ENCODE measurements at places on chromosomes 11 and 22.

GRCh38 chr11:76856106-76856505, 4.6 kb upstream of the ACER3 start:
- DNase-seq, result no peak

DNA sequence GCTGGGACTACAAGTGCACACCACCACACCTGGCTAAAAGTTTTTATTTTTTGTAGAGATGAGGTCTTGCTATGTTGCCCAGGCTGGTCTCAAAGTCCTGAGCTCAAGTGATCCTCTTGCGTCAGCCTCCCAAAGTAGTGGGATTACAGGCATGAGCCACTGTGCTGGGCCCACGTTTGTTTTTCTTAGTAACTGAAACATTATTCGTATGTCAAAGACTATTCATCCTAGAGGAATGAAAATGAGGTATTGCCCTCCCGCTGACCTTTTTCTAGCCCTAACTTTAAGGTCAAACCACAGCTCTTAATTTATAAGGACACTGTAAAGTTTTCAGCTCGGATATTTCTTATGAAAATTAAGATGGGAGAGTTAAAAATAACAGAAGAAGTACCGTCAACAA, 33.2 kb upstream of the PAX6 start:
- DNase-seq, result no peak

DNA sequence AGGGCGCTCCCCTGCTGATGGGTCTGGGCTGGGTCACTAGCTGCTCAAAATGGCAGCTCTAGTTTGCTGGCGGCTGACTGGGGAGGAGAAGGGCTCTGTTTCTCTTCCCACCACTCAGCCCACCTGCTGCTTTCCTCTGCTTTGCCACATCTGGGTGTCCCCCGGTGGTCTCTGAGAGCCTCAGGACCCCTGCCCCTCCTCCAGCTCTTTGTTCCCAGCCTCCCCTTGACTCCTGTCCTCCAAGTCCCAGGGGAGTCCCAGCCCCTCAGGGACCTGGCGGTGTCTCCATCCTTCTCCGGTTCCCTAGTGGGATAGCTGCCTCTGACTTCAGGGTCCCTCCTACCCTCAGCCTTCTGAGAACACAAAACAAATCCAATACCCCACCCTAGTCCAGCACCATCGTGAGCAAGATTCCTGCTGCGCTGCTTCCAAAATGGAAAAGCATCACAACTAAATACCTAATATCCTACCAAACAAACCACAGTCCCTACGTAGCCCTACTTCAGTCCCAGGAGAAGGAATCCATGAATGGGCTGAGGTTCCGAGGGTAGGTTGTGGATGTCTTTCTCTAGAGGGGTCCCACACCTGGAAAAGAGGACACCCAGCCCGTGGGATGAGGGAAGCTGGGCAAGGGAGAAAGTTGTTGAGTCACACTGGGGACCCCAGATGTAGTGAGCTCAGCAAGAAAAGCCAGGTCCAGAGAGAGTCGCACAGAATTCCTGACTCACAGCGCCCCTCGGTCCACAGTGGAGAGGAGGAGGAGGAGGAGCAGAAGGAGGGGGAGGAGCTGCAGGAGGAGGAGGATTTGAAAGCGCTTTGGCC, 45.0 kb upstream of the NNMT start:
- no peak for DNase-seq

DNA sequence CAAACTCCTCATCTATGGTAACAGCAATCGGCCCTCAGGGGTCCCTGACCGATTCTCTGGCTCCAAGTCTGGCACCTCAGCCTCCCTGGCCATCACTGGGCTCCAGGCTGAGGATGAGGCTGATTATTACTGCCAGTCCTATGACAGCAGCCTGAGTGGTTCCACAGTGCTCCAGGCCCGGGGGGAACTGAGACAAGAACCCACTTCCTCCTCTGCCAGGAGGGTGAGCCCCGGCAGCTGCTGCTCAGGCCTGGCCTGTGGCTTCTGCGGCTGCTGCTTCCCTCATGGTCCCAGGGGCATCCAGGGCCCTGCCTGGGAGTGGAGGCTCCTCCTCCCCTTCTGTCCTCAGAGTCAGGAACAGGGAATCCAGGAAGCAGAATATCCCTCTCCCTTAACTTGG, 98.4 kb downstream of the ZNF280B start:
- no peak for DNase-seq

DNA sequence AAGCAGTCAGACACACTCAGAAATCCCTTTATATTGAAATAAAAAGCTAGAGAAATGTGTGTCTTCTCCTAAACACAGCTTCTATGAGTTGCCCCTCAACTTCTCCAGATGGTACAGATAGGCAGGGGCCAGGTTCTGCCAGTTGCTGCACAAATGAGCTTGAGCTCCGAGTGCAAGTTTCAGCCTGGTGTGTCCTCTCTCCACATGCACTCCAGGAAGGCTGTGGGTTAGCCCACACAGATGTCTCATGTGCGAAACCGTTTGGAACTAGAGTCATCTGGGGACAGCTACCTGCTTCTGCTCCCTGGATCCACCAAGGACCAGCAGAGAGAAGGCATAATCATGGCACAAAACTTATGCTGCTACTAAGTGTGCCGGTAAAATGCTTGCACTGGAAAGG, 812.6 kb downstream of the OPCML start:
- DNase-seq, result no peak

GRCh38 chr11:105603156-105603555, 6.7 kb upstream of the GRIA4 start:
- DNase-seq, result no peak

GRCh38 chr22:21876486-21877176, 9.2 kb upstream of the MAPK1 start:
- no peak for DNase-seq

GRCh38 chr11:14107050-14107430, 144.5 kb downstream of the SPON1 start:
- DNase-seq, result no peak

DNA sequence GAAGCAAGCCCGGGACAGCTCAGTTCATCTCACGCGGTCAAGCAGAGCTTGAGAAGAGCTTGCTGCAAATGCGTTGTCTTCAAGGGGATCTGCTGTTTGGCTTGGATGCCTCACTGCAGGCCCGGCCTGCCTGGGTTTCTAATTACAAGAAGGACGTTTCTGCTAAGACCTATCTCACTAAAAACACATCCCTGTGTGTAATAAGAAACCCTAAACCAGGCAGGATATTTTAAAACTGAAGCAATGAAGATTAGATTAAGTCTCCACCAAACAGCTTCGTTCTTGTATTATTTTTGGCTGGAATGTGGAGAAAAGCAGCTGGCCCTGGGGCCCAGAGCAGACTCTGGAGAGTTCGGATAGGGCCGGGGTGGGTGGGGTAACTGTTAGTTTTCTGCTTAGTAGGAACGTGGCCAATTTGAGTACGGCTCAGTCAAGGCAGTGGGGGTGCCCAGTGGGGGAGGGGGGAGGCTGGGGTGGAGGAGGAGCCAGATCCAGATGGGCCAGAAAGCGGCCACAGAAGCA, 6.0 kb downstream of the PKNOX2 start:
- DNase-seq, result no peak

- no peak for DNase-seq
Observed at GRCh38 chr11:64803846-64804345, 882 bp upstream of the MAP4K2 start.

DNA sequence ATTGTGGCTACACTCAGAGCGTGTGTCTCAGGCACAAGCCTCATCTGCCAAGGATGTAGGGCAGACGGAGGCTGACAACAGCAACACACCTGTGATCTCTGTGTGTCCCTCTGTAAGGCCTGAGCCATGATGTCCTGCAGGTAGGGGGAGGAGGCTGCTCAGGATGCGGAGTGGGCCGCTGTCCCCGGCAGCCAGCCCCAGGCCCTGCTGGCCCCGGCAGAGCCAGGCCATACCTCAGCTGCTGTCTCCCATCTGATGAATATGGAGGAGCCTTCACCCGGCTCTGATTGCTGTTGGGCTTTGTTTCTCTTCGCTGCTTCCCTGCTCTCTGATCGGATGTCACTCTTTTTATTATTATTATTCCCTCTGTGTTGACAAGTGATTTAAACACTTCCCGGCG, 83.6 kb upstream of the NCAM1 start:
- DNase-seq, result no peak

DNA sequence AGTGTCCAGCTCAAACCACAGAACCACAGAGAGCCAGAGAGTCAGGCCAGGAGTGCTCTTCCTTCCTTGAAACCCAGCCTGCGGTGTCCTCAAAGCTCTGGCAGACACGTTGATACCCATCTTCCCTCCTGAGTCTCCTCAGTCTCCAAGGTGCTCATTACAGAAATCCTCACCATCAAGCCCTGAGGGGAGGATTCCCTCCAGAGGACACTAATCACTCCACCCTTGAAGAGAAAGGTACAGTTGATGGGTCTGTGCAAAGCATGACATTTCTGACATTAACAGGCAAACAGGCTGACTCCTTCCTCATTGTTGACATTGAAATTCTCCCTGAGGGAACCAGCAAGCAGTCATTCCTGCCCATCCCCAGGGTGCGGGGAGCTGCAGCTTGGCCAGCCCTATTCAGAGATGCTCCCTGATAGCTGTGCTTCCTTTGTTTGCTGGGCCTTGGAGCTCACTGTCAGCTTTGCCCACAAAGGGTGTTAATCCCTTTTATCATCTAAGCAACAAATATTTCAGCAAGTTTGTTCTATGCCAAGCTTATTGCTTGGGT, 101.7 kb upstream of the CSNK2A3 start:
- DNase-seq, result no peak

GRCh38 chr22:40183029-40183581, 5.4 kb downstream of the TNRC6B start:
- DNase-seq, result no peak

- DNase-seq, result no peak
Observed at GRCh38 chr11:47616726-47617416, 22.7 kb upstream of the C1QTNF4 start.

GRCh38 chr11:62472063-62472884, 53.4 kb downstream of the SCGB1A1 start:
- DNase-seq, result no peak

DNA sequence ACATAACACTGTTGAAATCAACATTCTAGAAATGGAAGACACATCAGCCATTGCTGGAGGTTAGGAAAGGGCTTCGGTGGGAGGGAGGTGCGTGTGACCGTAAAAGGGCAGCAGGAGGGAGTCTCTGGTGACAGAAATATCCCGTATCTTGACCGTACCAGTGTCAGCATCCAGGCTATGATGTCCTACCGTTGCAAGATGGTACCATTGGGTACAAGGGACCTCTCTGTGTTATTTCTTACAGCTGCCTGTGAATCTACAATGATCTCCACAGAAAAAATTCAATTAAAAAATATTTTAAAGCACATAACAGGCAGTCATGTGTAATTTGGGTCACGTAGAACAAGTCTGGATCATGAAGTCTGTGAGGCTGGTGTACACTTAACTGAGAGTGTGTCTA, 27.4 kb upstream of the SEPTIN5 start:
- no peak for DNase-seq

DNA sequence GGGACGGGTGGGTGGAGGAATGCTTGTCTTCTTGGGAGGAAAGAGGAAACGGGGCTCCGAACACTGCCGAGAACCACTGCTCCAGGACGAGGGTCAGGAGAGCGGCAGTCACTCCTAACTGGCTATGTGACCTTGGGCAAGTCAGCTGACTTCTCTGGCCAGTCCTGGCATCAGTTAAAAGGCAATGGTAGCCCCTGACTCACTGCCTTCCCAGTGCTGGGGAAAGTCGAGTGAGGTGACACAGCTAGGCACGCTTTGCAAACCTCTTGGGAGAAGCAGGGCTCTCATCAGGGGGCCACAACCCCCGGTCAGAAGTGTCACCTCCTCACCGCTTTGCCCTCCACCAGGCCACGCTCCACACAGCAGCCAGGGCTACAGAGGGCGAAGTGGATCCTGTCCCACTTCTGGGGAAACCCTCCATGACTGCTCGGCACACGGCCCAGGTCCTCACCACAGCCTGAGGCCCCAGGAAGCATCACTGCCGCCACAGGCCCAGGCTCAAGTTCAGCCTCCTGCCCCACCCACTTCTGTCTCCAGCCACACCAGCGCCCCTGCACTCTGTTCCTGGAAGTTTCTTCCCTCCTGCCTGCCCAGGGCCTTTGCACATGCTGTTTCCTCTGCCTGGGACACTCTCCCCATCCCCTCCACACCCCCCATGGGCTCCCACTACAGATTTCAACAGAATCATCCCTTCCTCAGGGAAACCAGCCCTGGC, 16.3 kb downstream of the IL2RB start:
- DNase-seq, result no peak

DNA sequence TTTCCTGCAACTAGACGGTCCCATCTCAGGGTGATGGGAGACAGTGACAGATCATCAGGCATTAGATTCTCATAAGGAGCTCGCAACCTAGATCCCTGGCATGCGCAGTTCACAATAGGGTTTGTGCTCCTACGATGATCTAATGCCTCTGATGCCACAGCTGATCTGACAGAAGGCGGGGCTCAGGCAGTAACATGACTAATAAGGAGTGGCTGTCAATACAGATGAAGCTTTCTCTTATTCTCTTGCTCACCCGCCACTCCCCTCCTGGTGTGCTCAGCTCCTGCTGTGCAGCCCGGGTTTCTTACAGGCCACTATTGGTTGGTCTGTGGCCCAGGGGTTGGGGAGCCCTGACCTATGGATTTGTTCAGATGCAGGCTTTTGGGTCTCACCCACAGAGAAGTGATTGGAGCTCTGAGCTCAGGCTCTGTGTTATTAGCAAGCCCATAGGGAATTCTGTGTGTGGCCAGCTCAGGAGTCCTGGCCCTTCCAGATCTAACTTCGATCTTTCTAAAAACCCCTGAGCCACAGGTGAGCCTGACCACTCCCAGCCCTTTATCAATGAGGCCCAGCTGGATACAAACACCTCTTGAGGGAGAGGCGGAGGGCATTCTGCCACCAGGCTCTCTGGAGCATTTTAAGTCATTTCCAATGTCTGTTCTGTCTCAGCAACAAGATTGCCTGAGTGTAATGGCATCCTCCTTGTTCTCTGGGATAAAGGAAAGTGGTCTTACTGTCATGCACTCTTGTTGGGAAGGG, 351.8 kb downstream of the BUD13 start:
- DNase-seq, result no peak

DNA sequence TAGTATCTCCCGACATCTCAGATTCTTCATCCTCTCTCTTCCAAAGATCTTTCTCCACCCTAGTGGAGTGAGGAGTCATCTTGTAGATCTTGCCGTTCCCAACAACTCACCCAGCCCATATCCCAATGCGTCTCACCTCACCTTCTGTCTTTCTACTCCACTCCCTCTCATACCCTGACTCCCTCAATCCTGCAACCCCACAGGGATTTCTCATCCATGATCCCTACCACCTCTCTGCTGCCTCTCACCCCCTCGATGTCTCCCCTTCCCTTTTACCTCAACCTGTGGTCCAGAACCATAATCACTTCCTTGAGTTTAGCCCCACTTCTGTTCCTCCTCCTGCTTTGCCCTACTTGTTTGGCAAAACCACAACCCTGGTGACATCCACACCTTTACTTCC, 41.7 kb downstream of the OTOG start:
- no peak for DNase-seq

DNA sequence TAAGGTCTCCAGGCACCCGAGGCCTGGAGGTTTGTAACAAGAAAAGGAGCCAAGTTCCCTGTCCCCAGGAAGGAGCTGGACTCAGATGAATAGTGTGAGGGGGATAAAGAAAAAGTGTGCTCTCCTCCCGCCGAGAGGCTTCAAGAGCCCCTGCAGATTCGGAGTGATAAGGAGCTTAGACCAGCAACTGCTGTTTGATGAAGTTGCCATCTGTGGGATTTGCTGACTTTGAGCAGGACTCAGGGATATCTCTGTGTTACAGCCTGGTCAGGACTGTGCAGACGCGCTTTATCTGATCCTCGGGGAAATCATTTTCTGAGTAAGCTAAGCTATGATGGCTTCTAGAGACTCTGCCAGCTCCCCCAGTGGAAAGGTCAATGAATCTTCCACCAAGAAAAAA, 1017.0 kb downstream of the TBC1D22A start:
- DNase-seq, result no peak

- no peak for DNase-seq
Observed at GRCh38 chr11:112290493-112290850, 29.8 kb upstream of the PLET1 start.

Data from GM20000 (cell line).